ENCODE measurements at places on chromosomes 1 and 21.

GRCh38 chr1:107449326-107449725 is 308.5 kb downstream of the NTNG1 start:
- no peak for DNase-seq

- DNase-seq = no peak
Measured at GRCh38 chr1:16286122-16286521, 49.1 kb upstream of the CPLANE2 start.

DNA sequence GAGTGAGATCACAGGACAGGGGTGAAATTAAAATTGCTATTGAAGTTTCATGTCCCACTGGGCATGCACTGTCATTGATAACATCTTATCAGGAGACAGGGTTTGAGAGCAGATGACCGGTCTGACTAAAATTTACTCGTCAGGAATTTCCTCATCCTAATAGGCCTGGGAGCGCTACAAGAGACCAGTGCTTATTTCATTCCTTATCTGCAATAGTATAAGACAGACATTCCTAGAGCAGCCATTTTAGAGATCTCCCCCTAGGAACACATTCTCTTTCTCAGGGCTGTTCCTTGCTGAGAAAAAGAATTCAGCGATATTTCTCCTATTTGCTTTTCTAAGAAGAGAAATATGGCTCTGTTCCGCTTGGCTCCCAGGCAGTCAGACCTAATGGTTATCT is 181.4 kb upstream of the ETV3 start:
- no peak for DNase-seq

GRCh38 chr1:16114527-16115467 is 41.1 kb downstream of the EPHA2 start:
- DNase-seq = no peak

DNA sequence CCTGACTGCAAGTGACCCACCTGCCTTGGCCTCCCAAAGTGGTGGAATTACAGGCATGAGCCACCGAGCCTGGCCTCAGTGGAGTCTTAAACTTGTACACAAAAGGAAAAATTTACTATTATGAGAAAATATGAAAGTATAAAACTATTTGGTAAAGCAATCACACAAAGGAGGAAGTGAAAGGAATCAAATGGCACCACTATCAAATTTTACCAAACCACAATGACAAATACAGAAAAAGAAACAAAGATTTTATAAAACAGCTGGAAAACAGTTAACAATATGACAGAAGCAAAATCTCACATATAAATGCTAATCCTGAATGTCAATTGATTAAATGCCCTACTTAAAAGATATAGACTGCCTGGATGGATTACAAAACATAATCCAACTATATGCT is 42.1 kb upstream of the NEGR1 start:
- no peak for DNase-seq

- no peak for DNase-seq
Measured at GRCh38 chr1:14599800-14600199, 1.3 kb downstream of the KAZN start.

GRCh38 chr1:147579532-147579931 is 38.2 kb downstream of the BCL9 start:
- DNase-seq = peak; percentile 76

DNA sequence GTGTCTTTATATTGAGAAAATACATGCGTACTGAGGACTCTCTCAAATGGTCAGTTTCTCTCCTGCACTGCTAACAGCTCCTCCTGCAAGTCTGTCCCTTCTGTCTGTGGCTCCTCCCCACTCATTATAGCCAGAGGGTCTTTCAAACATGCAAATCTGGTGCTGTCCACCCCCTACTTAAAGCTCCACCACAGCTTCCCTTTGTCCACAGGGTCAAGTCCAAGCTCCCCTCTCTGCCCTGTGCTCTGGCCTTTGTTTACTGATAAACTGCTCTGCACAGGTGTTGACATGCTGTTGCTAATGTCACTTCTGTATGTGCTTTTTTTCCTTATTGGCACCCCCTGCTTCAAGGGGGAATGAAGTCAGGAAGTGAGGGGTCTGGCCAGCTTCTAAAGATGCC is 47.7 kb upstream of the GPR37L1 start:
- no peak for DNase-seq

DNA sequence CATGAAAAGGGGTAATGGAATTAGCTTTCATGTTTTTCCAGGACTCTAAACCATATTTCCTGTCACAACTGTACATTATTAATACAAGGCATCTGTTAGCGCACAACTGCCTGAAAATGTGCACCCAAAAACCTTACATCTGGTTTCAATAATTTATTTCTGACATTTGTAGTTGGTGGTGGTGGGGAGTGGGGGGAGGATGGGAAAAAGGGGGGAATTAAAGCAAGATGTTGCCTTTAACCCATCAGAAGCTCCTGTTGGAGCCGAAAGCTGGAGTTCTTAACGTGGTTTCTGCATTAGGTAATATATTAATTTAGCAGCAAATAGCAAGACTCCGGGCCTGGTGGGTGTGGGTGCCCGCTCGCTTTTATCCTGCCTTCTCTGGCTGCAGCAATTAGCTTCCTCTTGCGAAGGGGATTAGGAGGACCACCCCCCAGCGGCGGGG is 36.9 kb upstream of the HHAT start:
- no peak for DNase-seq

- DNase-seq = no peak
Measured at GRCh38 chr1:5388622-5389021, 603.6 kb downstream of the NPHP4 start.

GRCh38 chr1:225896937-225897549 is 8.1 kb upstream of the LEFTY1 start:
- DNase-seq = no peak

- DNase-seq = no peak
Measured at GRCh38 chr21:42829417-42829816, 49.9 kb downstream of the WDR4 start.

GRCh38 chr1:180188091-180188506 is 33.4 kb downstream of the QSOX1 start:
- DNase-seq = peak; percentile 33

- DNase-seq = no peak
Measured at GRCh38 chr1:182226618-182227017, 165.0 kb downstream of the GLUL start.

Measured in left renal pelvis (tissue), 4 donors.